ENCODE measurements at places on chromosomes 2 and 18. TPM values are rescaled to one million over a fixed set of nuclear protein-coding genes. Genes with fewer than 3 reads are reported as not detected.

Gene FHOD3
- total RNA-seq = not detected

Gene DCAF17
- 18.9 TPM for total RNA-seq

Gene FKBP1B
- total RNA-seq = 3.2 TPM

Gene PXDN
- 1.4 TPM for total RNA-seq

Gene L3MBTL4
- total RNA-seq = 0.17 TPM

Gene CAVIN2
- total RNA-seq = not detected

Gene RNF125
- 23.6 TPM for total RNA-seq

Gene SCG2
- not detected for total RNA-seq

Gene CHAC2
- 24.9 TPM for total RNA-seq
